ENCODE measurements at places on chromosomes 5 and 9.

DNA sequence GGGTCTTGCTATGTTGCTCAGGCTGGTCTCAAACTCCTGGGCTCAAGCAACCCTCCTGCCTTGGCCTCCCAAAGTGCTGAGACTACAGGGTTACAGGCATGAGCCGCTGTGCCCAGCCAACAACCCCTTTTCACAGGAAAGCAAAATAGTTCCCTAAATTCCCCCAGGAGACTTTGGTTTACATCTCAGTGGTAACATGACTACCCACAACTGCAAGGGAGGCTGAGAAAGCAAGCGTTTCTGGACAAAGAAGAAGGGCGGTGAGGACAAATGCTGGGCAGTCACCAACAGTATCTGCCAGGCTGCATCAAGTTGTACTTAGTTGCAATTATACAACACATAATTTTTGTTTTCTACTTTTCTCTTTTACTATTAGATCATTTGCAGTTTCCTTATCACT lies 7.4 kb upstream of the ADGRD2 start:
- DNase-seq = no peak

- no peak for DNase-seq
Observed at GRCh38 chr5:88238732-88239131, 29.9 kb downstream of the TMEM161B start.

- DNase-seq = no peak
Observed at GRCh38 chr9:86902991-86903733, 44.1 kb downstream of the GAS1 start.

- no peak for DNase-seq
Observed at GRCh38 chr5:7376871-7377270, 19.1 kb upstream of the ADCY2 start.

- no peak for DNase-seq
Observed at GRCh38 chr5:10172247-10172646, 77.4 kb downstream of the ATPSCKMT start.

- no peak for DNase-seq
Observed at GRCh38 chr9:13146840-13147239, 132.7 kb downstream of the MPDZ start.

GRCh38 chr5:147189109-147189424 lies 45.8 kb upstream of the STK32A start:
- no peak for DNase-seq

Measured in hippocampal formation (tissue), 2 donors.